ENCODE measurements at places on chromosomes 6 and 20. TPM values are rescaled to one million over a fixed set of nuclear protein-coding genes. Genes with fewer than 3 reads are reported as not detected.

Gene PACRG
- total RNA-seq, result 4.3 TPM

Gene OOEP
- total RNA-seq, result not detected

Gene COL20A1
- 0.22 TPM for total RNA-seq

GRCh38 chr6:37115236-37115895 is 54.6 kb upstream of the PIM1 start:
- no peak for DNase-seq

GRCh38 chr6:11018225-11018624 is 25.9 kb downstream of the ELOVL2 start:
- no peak for DNase-seq

- no peak for DNase-seq
These were observed 200.7 kb downstream of the KHDC1L start for GRCh38 chr6:73024598-73024997.

GRCh38 chr20:2045101-2045500 is 51.2 kb upstream of the PDYN start:
- DNase-seq, result no peak

GRCh38 chr6:37712508-37712907 is 14.8 kb upstream of the MDGA1 start:
- no peak for DNase-seq

- DNase-seq, result no peak
These were observed 30.9 kb downstream of the MKKS start for GRCh38 chr20:10402938-10403608.

DNA sequence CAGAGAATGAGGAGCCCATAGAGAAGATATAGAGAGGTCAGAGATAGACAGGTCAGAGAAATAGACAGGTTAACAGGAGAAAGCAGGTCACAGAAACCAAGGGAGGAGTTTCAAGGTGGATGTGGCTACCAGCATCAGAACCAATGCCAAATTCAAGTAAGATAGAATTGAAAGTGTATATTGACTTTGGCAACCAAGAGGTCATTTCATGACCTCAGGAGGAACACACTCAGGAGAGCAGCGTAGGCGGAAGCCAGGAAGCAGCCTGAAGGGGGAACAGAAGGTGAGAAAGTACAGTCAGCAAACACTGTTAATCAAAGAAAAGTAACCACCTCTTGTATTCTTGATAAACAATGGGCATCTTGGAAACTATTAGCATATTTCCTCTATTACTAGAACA is 33.9 kb upstream of the ALDH8A1 start:
- no peak for DNase-seq

DNA sequence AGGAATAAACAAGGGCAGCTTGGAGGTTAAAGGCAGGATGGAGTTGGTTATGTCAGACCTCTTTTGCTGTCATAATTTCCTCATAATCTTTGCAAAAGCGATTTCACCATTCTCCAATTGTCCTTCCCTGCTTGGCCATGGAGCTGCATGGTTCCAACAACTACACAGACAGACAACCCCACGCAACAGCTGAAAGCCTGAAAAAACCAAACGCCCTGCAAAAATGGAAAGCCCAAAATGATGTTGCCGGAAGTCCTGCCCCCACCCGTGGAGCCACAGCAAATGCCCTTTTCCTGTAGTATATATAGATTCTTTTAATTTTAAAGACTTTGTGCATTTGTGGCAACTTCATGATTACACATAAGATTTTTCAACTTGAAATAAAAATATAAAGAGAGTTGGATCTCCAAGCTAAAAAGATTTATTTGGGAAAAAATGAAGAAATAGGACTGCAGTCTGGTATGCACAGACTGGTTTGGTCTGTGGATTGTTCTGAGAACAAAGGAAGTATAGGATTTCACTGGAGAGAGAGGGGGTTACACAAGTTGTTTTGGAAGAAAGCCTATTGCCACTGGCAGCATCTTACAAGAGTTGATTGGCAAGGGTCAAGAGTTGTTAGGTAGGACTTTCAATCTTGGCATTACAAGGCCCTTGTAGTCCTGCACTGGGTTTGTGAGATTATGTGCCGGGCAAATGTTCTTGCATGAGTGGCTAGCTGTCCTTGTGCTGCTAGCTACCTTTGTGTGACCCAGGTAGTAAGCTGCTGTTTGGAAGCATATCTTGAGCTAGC is 190.0 kb downstream of the C6orf118 start:
- no peak for DNase-seq

DNA sequence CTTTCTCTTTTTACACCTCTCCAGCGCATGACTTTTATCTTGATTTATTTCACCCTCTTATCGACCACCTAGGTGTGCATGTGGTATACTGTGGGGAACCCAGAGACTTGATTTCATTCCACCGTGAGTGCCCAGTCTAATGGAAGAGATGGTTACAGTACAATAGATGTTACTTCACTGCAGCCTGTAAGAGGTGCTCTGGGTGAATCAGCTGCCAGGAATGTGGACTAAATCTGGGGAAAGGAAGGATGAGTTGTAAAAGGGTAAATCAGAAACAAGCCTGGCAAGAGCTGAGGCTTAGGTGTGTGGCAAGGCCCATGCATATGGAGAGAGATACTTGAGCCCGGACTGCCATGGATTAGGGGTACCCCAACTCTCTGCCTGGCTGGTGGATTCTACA is 7.4 kb downstream of the STK35 start:
- DNase-seq, result no peak

GRCh38 chr6:44219053-44219814 is 2.5 kb downstream of the MYMX start:
- DNase-seq, result peak; percentile 90

All from sciatic nerve (tissue), 2 donors.